ENCODE measurements at places on chromosomes 1 and 21.

- DNase-seq = no peak
Measured at GRCh38 chr1:85656256-85656655, 52.0 kb downstream of the ZNHIT6 start.

DNA sequence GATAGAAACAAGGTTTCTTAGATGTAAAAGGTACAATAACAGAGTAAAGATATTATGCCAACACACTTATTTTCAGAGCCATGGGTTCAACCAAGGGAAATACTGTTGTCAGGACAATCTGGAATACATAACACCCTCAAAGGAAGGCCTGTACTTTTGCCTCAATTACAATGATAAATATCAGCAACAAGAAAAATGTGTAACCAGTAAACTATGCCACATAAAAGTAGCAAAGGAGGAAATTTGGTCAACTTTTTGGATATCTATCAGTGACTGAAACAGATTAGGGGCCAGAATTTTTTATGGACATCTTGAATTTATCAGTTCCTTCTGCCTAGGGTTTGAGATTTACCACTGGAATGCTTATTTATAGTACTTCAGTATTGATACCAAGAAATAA, 24.6 kb upstream of the RAP1GAP start:
- no peak for DNase-seq

DNA sequence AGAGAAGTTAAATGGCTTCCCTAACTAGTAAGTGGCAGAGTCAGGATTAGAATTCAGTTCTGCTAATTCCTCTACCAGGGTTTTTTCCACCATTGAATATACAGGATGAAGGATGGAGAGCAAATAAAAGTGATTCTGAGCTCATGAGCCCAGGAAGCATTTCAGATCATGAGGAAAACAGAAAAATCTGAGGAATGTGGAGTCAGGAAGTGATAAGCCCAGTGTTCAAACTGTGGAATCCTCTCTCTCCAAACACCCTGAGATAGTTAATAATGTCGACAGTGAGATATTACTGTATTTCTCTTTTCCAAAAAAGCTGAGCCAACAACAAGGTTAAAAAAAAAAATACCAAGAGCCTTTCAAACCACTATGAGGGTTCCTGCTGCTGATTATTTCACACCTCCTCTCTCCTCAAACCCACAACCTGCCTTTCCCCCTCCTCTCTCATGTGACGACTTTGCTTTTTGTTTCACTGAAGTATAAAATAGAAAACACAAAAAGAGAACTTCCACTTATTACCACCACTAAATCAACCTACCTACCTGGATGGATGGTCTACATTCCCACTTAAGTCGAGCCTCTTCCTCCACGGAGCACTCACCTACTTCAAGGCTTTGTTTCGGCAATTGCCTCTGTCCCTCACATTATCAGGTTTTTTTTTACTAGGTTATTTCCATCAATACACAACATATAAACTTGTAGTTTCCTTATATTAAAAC, 8.9 kb downstream of the SLAMF1 start:
- DNase-seq = no peak

GRCh38 chr1:15353839-15354579, 55.7 kb upstream of the EFHD2 start:
- DNase-seq = no peak

GRCh38 chr1:234647758-234648157, 37.8 kb upstream of the IRF2BP2 start:
- no peak for DNase-seq

DNA sequence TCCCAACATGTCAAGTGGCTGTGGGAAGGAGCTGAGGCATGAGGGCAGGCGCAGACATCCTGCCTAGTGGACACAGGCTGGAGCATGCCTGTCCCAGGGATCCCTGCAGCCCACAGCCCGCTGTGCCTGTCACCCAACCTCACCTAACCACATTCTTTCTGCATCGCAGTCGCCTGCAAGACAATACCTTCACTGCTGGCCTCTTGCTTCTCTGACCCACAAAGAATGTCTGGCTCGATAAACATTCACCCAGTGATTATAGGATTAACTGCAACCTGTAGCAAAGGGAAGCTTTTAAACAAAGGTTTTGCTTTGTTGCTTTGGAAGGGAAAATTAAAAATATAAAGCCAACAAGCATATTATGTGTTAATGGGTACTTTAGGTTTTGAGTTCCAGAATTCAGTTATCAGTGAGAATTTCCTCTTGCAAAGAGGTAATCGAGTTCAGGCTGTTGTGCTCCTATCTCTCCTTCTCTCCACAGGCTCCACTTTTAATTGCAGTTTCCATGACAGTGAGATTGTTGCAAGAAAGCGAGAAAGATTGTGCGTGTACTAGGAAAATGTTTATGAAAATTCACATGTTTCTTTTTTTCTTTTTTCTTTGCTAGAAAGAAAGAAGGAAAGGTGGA, 40.0 kb upstream of the ZNF648 start:
- no peak for DNase-seq

DNA sequence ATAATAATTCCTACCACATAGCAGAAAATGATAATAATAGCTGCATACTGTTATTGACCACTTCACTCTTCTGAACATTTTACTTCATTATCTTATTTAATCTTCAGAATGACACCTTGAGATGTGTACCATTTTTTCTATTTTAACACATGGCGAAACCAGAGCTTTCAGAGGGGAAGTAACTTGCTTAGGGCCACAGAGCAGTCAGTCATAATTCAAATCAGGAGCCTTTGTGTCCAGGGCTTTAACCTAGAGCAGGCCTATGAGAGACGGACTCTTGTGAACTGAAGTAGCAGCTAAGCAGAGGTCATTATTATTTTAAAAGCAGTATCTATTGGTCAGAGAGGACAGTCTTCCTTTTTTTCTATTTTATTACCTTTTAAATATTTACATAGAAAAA, 114.0 kb downstream of the ROR1 start:
- DNase-seq = no peak

GRCh38 chr1:85121744-85122143, 73.4 kb upstream of the MCOLN3 start:
- DNase-seq = no peak

GRCh38 chr21:40567501-40567900, 279.5 kb downstream of the DSCAM start:
- DNase-seq = no peak

DNA sequence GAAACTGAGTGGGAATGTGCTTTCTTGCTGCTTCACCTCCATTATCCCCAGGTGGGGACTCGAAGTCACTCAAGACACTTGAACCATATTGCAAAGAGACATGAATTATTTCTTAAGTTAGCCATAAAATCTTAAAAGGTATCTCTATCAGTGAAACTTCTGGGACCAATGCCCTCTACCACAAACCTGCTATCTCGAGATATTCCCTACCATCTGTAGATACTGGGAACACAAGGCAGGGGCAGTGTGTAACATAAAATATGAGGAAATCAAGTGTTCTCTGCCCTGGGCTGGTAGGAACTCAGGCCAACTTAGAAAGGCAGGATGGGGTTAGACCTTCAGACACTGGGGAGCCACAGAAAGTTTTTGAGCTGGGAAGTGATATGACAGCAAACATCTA, 1.3 kb upstream of the CD58 start:
- DNase-seq = no peak

DNA sequence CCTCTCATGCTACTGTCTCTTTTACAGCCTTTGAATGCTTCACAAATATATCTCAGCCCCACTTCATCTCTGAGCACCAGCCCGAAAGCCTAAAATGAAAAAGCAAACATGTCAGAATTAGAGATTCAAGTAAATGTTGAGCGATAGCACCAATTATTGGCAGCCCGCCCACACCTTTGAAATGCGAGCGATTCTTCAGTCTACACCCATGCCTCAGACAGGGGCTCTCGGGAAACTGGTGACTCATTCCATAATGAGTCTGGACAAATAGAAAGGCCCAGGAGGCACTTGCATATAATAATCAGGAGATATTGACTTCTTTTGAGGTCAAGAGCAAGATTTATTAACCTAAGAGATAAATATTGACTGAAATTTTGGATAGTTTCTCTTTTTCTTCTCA, 487.3 kb upstream of the PTBP2 start:
- DNase-seq = no peak

Data from activated CD8-positive, alpha-beta memory T cell treated with anti-CD3 and anti-CD28 coated beads for 1 hour (primary cell).